ENCODE measurements at places on chromosomes 6 and 20.

DNA sequence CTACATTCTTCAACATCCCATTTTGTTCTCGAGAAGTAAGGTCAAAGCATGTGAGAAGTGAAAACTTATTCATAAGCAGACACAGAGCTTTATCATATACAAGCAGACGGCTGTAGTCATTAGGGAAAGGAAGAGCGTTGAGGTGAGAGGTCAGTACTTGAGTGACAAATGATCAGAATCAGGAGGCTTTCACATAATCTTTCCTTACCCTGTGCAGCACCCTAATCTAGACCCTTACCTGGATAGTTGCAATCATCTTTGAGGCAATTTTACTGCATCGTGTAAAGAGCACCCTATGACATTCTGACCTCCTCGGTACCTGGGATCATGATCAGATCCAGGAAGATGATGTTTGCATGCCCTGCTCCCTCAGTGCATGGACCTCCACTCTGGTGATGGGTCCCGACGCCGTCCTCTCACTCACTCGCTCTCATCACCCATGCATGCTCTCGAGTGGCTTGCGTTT, 62.7 kb downstream of the RNF182 start:
- DNase-seq = no peak

- peak; percentile 64 for DNase-seq
Observed at GRCh38 chr20:7859356-7859802, 80.9 kb downstream of the HAO1 start.

- DNase-seq = no peak
Observed at GRCh38 chr6:53702316-53702715, 36.8 kb upstream of the KLHL31 start.

GRCh38 chr6:17098538-17098937, 3.3 kb upstream of the STMND1 start:
- peak; percentile 30 for DNase-seq

DNA sequence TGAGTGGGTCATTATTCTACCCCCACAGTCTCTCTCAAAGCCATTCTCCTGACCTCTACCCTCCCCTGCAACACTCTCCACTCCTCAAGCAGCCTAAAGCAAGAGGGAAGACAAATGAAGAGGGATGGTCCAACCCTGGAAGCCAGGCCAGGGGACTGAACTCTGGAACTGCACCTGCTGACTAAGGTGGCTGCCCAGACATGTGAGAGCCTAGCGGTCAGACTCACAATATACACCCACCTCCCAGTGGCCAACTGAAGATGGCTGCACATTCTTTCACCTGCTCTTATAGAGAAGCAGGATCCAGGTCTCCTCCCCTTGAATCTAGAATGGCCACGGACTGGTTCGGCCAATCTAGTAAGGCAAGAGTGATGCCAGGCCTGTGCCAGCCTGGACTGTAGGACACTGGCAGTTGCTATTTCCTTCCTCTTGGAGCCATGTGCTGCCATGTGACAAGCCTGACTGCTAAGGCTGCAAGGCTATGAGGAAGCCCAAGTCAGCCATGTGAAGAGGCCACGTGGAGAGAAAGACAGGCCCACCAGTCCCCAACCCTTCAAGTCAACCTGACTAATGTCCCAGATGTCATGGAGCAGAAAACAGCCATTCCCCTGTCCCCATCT, 31.8 kb downstream of the ACSS1 start:
- DNase-seq = no peak

DNA sequence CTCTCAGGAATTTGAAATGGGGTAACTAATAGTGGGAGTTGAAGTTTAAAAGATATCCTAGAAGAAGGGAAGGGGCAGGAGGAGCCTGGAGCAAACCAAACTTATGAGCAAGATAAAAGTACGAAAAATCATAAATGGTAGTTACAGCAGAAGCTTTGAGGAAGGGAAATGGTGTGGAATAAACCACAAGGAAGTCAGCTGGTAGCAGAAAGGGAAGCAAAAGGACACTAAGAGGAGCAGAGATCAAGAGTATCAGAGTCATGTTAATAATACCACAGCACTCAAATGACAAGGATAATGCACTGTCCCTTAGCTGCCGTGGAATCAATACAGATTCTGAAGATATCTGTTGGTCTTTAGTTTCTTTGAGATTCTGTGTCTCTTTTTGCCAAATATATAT, 44.9 kb upstream of the CCDC28A start:
- no peak for DNase-seq

GRCh38 chr6:22250486-22250885, 46.4 kb downstream of the PRL start:
- no peak for DNase-seq

- no peak for DNase-seq
Observed at GRCh38 chr6:5403609-5404008, 142.3 kb downstream of the FARS2 start.

DNA sequence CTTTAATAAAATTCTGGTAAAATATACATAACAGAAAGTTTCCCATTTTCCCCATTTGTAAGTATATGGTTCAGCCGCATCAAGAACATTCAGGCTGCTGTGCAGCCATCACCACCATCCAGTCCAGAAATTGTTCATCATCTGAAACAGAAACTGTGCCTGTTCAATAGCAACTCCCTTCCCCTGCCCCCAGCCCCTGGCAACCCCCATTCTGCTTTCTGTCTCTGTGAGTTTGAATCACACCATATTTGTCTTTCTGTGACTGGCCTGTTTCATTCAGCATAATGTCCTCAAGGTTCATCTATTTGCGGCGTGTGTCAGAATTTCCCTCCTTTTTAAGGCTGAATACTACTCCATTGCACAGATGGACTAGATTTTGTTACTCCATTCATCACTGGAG, 19.1 kb downstream of the VSTM2L start:
- DNase-seq = no peak

DNA sequence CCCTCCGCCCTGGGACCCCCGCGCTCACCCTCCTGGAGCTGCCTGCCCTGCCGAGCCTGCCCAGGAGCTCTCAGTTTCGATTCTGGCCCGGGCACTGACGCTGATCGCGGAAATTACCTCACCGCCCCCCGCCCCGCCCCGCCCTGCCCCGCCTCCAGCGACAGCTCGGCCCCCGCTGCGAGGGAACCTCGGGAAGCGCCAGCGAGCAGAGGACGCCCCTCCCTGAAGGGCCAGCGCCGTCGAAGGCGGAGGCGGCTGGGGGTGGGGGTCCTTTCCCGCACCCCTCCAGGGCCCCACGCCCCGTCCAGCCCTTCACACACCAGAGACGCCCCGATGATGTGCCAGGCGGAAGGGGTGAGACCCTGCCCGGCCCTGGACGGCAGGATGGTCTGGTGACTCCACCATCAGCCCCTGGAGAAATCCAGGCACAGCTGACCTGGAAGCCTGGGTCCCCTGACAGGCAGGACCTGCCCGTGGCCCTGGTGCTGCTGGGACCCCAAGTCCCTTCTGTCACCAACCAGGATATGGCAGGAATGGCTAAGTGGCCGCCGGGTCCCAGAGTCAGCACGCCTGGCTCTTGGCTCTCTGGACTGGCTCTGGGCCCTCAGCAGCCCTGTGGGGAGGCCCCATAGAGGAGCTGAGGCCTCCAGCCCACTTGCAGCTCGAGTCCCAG, at the start of gene HELZ2:
Gene HELZ2 (minus strand): TSS at position 84 of the 673 bp plus-strand sequence. CDS start 1,854 bp downstream, outside the sequence.
- DNase-seq = peak; percentile 91

- no peak for DNase-seq
Observed at GRCh38 chr6:53322188-53323029, 26.3 kb downstream of the ELOVL5 start.

GRCh38 chr20:25048519-25048952, 9.4 kb downstream of the ACSS1 start:
- DNase-seq = no peak

DNA sequence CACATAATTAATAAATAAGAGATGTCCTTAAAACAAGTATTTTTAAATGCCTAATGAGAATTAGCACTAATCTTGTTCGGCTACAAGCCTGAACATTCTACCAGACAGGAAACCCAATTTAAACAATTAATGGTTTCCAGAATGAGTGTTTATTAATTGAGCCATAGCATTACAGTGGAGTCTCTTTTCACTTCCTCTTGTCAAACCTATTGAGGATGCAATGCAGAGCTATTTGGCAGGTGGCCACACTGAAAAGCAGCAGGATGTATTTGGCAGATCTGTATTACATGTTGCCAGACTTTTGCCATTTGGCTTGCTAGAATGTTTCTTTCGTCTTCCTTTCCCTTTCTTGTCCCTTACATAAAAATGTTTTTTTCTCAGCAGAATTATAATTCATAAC, 475.2 kb upstream of the MARCKS start:
- DNase-seq = no peak

DNA sequence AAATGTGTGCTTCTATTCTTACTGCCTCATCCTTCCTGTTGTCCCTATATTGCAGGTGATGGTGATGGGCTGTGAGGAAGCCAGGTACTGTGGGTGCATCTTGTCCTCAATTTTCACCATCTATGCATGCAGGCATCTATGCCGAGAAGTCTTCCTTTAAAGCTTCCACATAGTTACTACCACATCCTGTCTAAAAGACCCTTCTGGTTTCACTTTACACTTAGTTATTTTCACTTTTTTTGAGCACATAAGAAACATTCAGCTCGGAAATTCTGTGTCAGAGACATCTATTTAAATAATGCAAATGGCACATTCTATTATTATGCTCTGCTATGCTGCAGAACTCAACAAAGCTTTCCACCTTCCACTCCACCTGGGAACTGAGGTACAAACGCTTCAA, 28.2 kb upstream of the FABP7 start:
- DNase-seq = no peak

DNA sequence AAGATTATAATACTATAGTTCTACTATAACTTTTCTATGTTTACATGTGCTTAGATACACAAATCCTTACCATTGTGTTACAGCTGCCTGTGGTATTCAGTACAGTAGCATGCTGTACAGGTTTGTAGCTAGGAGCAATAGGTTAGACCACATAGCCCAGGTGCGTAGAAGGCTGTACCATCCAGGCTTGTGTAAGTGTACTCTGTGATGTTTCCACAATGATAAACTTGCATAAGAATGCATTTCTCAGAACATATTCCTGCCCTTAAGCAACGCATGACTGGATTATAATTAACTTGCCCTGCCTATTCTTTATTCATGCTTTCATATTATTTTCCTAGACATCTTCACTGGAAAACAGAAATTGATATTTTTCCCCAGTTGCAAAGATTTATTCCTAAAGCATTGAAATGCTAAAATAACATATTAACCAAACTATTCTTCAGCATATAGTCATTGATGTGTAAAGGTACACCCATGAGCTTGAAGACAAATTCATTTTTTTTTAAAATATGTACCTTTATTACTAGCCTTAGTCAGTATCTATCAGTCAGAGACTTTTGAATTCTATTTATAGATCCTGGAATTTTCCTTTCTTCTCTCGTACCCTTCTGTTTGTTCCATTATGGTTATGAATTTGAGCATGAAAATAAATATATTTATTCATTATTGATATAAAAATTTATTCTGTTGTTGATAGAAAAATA, 7.2 kb upstream of the CTAGE9 start:
- no peak for DNase-seq

DNA sequence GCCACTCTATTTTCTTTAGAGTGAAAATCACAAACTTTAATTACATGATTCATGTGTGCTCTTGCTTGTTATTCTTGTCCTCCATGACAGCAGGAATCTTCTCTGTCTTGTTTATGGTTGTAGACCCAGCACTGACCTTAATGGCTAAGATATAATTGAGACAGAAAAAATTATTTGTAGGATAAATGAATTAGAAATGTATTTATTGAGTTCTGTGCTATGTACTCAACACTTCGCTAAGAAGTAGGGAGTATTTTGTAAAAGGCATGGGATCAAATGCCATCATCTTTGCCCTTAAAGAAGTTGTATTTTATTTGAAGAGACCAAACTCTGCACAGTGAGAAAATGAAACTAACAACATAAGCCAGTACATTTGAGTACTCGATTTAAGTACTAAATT, 71.2 kb downstream of the CBLN4 start:
- no peak for DNase-seq

GRCh38 chr20:6504826-6505225, 262.7 kb upstream of the BMP2 start:
- DNase-seq = peak; percentile 10

GRCh38 chr6:71204741-71205140, 83.9 kb upstream of the OGFRL1 start:
- no peak for DNase-seq

DNA sequence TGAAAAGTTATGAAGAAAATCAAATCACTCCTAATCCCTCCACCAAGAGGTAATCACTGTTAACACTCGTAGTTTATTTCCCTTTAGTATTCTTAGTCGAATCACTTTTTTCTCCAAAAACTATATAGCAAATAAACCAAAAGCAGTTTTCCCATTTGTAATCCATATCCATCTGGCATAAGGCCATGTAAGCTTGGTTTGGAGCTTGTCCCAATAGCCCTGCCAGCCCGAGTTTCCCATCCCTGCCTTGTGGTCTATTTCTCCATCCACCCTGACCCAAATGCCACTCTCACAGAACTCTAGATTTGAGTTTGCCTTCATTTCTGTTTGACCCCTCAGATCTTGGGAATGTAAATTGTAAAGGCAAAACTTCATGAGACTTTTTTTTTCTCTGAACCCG, 71.8 kb upstream of the DSP start:
- no peak for DNase-seq

GRCh38 chr6:88825856-88826255, 137.6 kb downstream of the RNGTT start:
- DNase-seq = no peak

DNA sequence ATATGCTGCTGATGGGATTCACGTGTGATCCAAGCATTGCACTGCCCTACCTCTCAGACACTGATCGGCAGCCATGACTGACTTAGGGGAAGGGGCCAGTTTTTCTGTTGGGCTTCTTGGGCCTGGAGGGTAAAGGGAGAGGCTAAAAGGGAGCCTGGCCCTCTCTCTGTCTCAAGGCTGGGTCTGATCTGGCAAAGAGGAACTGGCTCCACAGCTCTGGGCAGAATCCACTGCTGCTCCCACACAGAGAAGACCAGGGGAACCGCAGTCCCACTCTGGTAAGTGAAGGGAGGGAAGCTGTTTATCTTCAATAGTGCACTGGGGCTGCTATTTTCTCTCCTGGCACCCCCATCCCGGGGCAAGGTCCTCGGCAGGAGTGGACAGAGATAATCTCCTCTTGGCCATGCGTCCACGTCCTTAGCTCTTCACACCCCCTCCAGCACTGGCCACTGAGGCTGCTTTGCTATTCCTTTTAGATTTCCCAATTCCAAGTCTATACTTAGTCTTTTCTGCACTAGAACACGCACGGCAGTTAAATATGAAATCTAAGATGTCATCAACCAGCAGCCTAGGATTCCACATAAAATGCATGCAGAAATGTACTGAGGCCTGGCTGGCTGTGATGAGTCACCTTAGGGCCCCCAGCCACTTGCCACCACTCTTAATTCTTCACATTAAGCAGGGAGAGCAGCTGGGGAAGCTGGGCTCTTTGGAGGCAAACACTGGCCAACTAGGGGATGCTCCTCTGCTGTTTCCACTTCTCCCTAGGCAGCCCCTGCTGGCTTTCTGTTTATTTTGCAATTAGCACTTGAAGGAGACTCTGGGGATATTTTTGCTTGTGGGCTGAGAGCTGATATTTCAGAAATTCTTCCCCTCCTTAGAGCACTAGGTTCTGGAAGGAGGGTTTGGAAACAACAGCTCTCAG, 87.8 kb upstream of the ARMC2 start:
- DNase-seq = no peak

GRCh38 chr6:27608916-27609883, 136.3 kb upstream of the ZNF184 start:
- DNase-seq = no peak
